ENCODE measurements at places on chromosomes 16 and 17.

GRCh38 chr16:969508-970385, 1.0 kb downstream of the LMF1 start:
- no peak for DNase-seq

- DNase-seq: no peak
Observed at GRCh38 chr17:39793301-39793872, 55.6 kb downstream of the GRB7 start.

- DNase-seq: peak; percentile 65
Observed at GRCh38 chr16:22192261-22193062, 13.6 kb upstream of the EEF2K start.

- no peak for DNase-seq
Observed at GRCh38 chr16:12317121-12317810, 340.7 kb downstream of the SNX29 start.

- no peak for DNase-seq
Observed at GRCh38 chr17:76063875-76064546, 8.3 kb downstream of the SRP68 start.

GRCh38 chr16:68892898-68893297, 49.6 kb downstream of the TANGO6 start:
- DNase-seq: no peak

DNA sequence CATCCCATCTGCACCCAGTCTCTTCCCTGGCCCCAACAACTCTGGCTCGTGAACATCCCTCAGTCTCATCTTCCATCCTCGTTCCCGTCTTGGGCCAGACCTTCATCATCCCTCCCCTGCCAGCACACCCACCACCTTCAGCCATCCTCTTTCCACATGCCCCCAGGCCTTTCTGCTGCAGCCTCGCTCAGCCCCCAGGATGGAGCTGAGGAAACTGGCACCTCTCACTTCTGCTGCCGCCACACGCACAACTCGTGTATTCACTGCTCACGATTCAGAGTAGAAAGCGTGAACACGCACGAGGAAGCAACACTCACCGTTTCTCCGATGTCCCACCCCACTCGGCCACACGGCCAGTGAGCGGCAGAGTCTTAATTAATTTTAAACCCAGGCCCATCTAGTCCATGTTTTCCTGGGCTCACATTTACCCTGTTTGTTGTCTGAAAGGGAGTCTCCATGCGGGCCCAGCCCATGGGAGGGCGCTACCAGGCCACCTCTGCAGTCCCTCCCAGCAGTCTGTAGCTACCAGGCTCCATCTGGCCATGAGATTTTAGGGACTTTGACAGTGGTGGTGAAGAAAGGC, 12.5 kb downstream of the C16orf90 start:
- DNase-seq: no peak

- DNase-seq: no peak
Observed at GRCh38 chr17:39750131-39751015, 12.6 kb downstream of the GRB7 start.

GRCh38 chr17:41009301-41009760, 403 bp upstream of the KRTAP3-1 start:
- no peak for DNase-seq

GRCh38 chr16:77220427-77220826, 21.2 kb downstream of the SYCE1L start:
- DNase-seq: no peak

- no peak for DNase-seq
Observed at GRCh38 chr17:15220785-15221184, 44.3 kb downstream of the PMP22 start.

DNA sequence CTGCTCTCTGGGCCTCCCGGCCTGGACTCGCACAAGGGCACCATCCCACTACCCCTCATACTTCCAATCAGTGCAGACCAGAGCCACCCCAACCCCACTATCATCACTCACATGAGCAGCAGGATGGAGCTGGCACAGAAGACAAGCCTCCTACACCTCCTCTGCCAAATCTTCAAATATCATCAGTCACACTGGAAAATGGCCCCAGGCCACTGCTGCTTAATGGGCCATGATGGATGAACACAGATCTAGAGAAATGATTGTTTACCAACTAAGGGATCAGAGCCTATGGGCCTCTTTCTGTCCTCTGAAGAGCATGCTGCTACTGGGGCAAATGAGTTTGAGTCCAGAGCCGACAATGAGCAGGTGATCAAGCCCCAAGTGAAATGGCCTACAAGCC, 165.5 kb downstream of the GRIN2A start:
- DNase-seq: no peak

- no peak for DNase-seq
Observed at GRCh38 chr17:9299695-9300094, 275.9 kb downstream of the STX8 start.

GRCh38 chr16:25910971-25911370, 219.2 kb downstream of the HS3ST4 start:
- DNase-seq: no peak
